T-helper 1 cell treated with Interleukin-12 subunit alpha and Interleukin-12 subunit beta and Interleukin-4 antibody, amounts not matched to agents 30 ng/mL and 1 ng/mL, for 36 hours (primary cell): ENCODE measurements at places on chromosomes 12 and 14. TPM values are rescaled to one million over a fixed set of nuclear protein-coding genes. Genes with fewer than 3 reads are reported as not detected.

The STON2 gene
- 1.1 and 1.5 TPM in 2 replicates for total RNA-seq

The KRT7 gene
- total RNA-seq = 53.6 and 56.8 TPM in 2 replicates

The TUBA1C gene
- total RNA-seq = 204 and 205 TPM in 2 replicates

The WIF1 gene
- not detected in 2 replicates for total RNA-seq

The OASL gene
- total RNA-seq = 21.2 and 22.7 TPM in 2 replicates

The NRXN3 gene
- not detected in 2 replicates for total RNA-seq

The SLC5A8 gene
- not detected in 2 replicates for total RNA-seq

The RASSF8 gene
- 0.51 and 1.6 TPM in 2 replicates for total RNA-seq

The KLHL33 gene
- 0.07 TPM in 1 of 2 replicates, not detected in the other for total RNA-seq

The TTC9 gene
- 12.5 and 13.0 TPM in 2 replicates for total RNA-seq

The ART4 gene
- total RNA-seq = not detected in 2 replicates

The GALNT9 gene
- not detected in 2 replicates for total RNA-seq

The MANSC1 gene
- 0.54 and 0.98 TPM in 2 replicates for total RNA-seq

The SIX1 gene
- 1.2 TPM in 2 replicates for total RNA-seq

The LRRIQ1 gene
- not detected in 2 replicates for total RNA-seq

The TAS2R7 gene
- not detected in 2 replicates for total RNA-seq

The TAS2R10 gene
- 0.34 and 0.39 TPM in 2 replicates for total RNA-seq

The ADSS1 gene
- 0.66 and 0.80 TPM in 2 replicates for total RNA-seq

The SLC6A15 gene
- total RNA-seq = not detected in 2 replicates

The SSPN gene
- total RNA-seq = not detected in 2 replicates

The CALCOCO1 gene
- total RNA-seq = 61.3 and 61.6 TPM in 2 replicates

The CIROP gene
- total RNA-seq = not detected in 2 replicates

The FAM222A gene
- total RNA-seq = 0.51 and 0.80 TPM in 2 replicates

The PXMP2 gene
- 22.0 and 22.1 TPM in 2 replicates for total RNA-seq

The LRFN5 gene
- not detected in 2 replicates for total RNA-seq

The L2HGDH gene
- total RNA-seq = 9.8 and 11.6 TPM in 2 replicates

The KRT73 gene
- total RNA-seq = 0.61 and 0.78 TPM in 2 replicates

The DTX1 gene
- 0.66 TPM in 1 of 2 replicates, not detected in the other for total RNA-seq

The GPR84 gene
- total RNA-seq = 2.4 and 3.5 TPM in 2 replicates

The IQSEC3 gene
- 0.32 and 0.59 TPM in 2 replicates for total RNA-seq

The RBMS2 gene
- total RNA-seq = 5.3 and 5.6 TPM in 2 replicates

The KRT83 gene
- not detected in 2 replicates for total RNA-seq

The PPP1R1A gene
- total RNA-seq = not detected in 2 replicates

The CYP27B1 gene
- total RNA-seq = 3.8 and 4.9 TPM in 2 replicates

The GNG2 gene
- 185 and 190 TPM in 2 replicates for total RNA-seq

The DCN gene
- not detected in 2 replicates for total RNA-seq

The PLEKHG3 gene
- total RNA-seq = 53.8 and 54.4 TPM in 2 replicates

The OTUB2 gene
- total RNA-seq = 2.9 and 3.3 TPM in 2 replicates

The HOXC9 gene
- not detected in 2 replicates for total RNA-seq

The SLC25A21 gene
- not detected in 2 replicates for total RNA-seq

The KDM5A gene
- 107 and 109 TPM in 2 replicates for total RNA-seq

The CMA1 gene
- total RNA-seq = not detected in 2 replicates

The ACVR1B gene
- total RNA-seq = 4.7 and 6.3 TPM in 2 replicates

The PTHLH gene
- total RNA-seq = not detected in 2 replicates

The KRT77 gene
- total RNA-seq = not detected in 2 replicates

The KRT5 gene
- not detected in 2 replicates for total RNA-seq

The SDR9C7 gene
- total RNA-seq = not detected in 2 replicates

The LRP1 gene
- 0.86 and 1.1 TPM in 2 replicates for total RNA-seq
